ENCODE measurements at places on chromosomes 3 and 15.

DNA sequence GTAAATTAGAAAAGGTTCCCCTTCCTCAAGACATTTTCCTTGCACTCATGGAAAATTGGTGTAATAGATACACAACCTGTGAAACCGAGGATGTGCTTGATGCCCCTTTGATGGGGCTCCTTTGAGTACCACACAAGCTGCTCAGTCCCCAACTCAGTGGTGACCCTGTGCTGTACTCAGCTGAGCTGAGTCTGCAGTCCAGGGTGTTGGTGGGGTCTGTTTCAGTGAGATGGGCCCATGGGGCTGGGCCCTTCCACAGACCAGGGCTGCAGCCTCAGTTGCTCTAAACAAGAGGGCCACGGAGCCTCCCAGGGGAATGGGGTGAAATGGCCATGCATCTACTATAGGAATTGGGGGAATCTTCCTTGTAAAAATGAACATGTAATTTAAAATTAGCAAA is 39.3 kb downstream of the KY start:
- no peak for DNase-seq

DNA sequence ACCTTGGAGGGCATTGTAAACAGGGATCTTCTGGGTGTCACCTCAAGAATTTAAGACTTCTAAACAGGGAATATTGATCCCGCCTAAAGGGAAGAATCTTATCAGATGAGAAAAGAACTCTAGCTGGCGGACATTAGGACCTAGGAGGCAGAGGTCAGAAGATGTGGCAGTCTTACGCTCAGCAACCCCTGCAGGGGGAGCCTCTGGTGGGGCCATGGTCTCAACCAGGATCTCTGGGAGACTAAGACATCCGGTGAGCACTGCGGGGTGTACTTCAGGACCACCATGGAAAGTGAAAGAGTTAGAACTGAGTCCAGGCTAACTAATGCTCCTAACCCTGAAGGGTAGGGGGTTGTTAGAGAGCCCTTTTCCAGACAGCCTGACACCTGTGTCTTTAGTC is 295.2 kb downstream of the VGLL3 start:
- DNase-seq: no peak

GRCh38 chr15:83372434-83372891 is 74.7 kb upstream of the SH3GL3 start:
- peak; percentile 8 for DNase-seq

DNA sequence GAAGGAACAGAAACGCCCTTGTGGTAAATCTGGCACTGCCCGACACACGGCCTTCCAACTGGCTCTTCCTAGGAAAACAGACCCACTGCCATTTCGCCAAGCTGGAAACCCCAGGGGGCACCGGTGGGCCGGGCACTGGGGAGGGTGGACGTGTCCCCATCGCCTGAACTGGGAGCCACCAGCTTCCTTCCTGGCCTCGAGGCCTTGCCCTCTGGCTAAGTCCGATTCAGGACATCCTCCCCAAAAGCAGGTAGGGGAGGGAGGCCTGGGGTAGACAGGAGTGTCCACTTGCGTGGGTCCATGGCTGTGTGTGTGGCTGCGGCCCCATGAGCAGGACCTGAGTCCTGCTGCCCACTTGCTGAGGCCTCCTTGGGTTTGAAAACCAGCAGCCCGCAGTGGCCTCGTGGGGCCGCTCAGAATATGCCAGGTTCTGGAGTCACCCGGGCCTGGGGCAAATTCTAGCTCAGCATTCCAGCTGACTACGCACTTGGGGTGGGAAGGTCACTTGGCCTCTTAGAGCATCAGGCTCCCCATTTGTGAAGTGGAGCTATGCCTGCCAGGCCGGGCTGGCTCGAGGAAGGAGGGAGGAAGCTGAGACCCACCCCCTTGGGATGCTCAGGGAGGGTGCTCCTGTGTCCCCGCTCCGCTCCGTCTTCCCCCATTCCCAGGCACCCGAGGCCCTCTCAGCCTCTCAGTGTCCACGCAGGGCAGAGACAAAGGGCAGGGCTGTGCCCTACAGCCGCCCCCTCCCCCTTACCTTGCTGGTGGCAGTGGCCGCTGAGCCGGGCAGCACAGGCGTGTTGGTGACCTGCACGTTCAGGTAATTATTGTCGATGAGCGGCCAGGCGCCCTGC is 37.5 kb downstream of the RGMA start:
- no peak for DNase-seq

- no peak for DNase-seq
These were observed 53.1 kb downstream of the BOC start for GRCh38 chr3:113264283-113265131.

DNA sequence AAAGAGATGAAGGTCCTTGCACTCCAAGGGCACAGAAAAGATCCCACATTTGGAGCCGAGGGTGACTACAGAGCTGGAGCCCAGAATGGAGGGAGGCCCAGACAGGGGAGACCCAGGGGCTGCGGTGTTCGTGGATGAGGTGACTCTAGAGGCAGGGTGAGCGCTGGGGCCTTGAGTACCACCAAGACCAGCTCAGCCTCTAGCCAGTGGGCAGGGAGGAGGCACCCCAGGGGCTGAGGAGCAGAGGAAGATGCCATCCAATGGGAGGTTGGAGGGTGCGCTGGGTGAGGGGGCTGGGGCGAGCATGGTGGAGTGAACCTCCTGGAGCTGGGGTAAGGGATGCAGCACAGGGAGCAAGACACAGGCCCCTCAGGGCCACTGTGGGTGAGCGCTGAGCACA is 13.3 kb downstream of the RRP9 start:
- no peak for DNase-seq

DNA sequence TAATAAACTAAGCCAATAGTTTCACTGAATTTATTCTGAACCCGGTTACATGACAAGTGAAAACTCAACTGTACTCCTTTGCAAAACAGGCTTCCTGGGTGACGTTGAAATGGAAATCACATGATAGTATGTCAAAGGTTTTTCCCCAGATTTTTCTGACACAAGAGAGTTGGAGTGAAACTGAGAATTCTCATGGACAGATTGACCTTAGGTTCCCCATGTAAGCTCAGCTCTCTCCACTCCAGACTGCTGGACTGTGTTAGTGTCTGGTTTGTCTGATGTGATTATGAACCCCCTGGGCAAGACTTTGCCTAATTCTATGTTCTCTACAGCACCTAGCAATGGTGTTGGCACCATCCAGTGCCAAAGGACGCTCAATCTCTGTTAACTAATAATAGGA is 219.7 kb upstream of the COL8A1 start:
- DNase-seq: no peak

DNA sequence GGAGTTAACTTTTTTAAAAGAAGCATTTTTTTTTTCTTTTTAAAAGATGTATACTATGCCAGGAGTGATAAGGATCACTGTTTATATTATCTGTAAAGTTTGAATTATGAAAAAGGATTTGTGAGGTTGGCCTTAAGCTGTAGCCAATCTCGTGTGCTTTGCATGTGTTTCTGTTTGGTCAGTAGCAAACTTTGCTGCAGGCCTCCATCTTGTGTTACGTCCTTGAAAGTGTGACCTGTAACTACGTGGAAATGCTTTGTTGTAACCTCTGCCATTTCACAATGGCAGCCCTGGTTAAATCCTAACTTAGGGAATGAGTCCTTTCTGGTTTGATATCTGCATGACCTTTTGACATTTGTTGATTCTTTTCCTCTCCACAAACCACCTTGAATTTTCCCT is 1345.6 kb downstream of the NSUN3 start:
- DNase-seq: no peak

- no peak for DNase-seq
These were observed 27.6 kb downstream of the EAF1 start for GRCh38 chr3:15454965-15455364.

- DNase-seq: no peak
These were observed 32.4 kb downstream of the MEGF11 start for GRCh38 chr15:66221126-66221525.

DNA sequence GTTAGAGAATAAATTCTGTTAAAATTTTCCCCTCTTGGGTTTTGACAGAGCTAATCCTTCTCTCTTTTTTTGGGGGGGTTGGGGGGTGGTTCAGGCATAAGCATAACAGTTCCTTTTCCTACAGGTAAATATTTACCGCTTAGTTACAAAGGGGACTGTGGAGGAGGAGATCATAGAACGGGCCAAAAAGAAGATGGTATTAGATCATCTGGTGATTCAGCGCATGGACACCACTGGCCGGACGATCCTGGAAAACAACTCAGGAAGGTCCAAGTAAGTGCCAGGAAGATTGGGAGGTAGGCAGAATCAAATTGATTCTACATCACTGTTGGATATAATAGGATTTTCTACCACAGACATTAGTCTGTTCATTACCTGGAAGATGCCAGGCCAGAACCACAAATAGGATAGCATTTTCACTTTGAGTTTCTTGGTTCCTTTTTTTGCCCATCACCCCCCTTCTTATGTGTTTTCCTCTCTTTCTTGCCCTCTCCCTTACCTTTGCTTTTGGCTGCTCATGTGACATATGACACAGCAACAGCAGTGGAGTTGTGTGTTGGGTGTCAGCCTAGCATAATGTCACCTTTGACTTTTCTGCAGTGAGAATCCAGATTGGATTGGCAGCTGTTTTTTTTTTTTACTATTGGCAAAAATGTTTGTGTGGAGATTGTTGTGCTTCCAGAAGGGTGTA is 79.0 kb downstream of the CHD2 start:
- no peak for DNase-seq

DNA sequence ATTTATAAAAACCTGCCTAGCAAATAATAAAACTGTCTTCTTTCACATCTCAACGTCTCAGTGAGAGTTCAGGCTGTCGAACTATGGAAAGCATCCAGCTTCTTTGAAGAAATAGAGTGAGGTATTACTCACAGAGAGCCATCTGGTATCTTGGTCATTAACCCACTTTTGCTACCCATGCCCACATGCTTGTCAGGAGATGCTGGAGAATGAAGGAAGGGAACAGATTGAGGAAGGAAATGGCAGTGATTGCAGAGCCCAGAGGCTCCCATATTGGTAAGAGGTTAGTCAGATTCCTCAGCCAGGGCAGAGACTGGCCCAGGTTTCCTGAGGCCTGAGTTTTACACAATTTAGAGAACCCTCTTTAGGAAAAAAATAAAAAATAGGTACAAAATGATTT is 119.1 kb downstream of the B3GALNT1 start:
- DNase-seq: no peak

- DNase-seq: no peak
These were observed 30.2 kb downstream of the ZNF710 start for GRCh38 chr15:90031231-90031791.

DNA sequence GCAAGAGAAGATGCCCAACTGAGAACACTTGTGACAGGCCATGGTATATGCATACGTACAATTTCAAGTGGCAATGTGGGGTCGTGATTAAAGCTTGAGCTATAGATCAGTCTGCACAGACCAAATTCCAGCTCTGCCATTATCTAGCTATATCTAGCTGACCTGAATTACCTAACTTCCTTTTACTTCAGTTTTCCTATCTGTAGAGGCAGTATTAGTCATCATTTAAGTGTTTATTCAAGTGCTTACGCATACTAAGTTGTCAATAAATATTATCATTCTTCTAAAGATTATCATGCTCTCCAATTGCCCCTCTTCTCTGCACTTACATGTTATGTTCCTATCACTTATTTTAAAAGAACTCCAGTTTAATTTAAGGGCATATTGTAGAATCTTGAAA is 87.9 kb downstream of the ARPP21 start:
- no peak for DNase-seq

DNA sequence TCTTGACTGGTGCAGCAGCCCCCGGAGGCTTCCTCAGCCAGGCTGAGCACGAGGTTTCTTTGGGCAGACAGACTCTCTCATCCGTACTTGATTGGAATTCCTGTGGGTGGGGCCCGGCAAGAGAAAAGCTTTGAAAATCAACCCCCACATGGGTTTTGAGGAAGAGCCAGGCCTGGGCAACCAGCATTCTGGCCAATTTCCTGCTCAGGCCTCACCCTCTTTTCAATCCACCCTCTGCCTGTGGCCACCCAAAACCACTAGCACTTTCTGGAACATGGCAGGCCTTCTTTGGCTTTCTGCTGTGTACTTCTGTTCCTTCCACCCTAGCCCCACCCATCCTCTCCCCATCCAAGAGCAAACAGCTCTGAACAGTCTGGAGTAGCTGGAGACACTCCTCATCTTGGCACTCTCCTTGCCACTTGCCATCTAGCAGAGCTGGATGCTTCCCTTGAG is 5.9 kb downstream of the MYO5C start:
- DNase-seq: no peak

DNA sequence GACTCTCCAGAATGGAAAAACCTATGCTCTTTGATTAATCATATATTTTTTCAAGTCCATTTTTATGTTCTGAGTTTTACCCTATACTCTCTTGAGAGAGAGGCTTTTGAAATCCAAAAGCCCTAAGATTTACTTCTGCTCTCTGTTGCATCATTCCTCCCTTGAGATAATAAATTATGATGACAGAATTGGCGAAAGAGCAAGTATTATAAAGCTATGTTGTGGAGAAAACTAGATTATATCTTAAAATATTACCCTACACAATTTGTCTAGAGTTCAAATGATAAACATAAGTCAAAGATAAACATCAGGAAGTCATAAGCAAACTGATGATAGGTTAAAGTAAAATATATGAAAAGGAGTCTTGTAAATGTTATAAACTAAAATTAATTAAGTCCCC is 293.4 kb upstream of the MME start:
- DNase-seq: no peak

DNA sequence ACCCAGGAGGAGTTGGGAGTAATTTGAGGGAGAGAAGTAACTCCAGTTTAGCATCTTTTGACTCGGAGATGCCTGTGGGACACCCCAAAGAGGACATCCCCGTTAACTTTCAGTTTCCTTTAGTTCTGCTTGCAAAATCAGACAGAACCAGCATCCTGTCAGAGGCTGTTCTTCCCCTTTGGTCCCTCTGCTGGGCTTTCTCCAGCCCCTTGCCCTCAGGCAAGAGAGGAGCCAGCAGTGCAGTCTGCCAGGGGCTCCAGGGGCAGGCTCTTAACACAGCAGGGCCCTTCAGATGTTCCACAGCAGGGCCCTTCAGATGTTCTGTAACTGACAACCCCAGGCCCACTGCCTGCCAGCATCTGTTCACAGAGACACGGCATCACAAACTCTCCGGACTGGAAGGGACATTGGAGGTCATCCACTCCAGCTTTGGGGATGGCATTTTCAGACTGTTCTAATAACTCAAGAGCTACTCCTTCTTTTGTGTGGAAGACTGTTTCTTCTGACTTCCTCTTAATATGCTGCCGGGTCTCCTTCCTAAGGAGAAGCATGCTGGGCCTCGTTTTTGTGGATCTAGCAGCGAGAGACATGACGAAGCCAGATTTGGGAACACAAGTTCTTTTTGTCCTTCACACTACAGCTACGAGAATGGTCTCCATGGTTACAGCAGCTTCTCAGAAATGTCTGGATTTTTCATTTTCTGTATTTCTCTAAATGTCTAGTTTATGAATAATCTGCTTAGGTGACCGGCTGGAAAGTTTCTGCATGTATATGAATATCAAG is 51.9 kb downstream of the KY start:
- DNase-seq: no peak

DNA sequence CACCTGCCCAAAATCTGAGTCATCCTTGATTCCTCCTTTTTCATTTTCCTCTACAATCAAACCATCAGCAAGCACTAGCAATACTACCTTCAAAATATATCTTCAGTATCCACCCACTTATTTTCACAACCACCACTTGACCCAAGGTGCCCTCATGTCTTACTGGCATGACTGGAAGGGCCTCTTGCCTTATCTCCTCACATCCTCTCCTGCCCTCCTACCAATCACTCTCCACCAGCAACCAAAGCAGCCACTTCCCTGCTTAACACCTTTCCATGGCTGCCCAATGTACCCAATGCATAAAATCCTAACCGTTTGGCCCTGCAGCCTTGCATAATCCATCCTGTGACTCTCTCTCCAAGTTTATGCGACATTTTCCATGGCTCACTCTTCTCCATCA is 76.0 kb downstream of the MTHFS start:
- DNase-seq: no peak

GRCh38 chr15:67884514-67885174 is 44.8 kb upstream of the RNU6-1 start:
- no peak for DNase-seq
